ENCODE measurements at places on chromosomes 13 and 19.

DNA sequence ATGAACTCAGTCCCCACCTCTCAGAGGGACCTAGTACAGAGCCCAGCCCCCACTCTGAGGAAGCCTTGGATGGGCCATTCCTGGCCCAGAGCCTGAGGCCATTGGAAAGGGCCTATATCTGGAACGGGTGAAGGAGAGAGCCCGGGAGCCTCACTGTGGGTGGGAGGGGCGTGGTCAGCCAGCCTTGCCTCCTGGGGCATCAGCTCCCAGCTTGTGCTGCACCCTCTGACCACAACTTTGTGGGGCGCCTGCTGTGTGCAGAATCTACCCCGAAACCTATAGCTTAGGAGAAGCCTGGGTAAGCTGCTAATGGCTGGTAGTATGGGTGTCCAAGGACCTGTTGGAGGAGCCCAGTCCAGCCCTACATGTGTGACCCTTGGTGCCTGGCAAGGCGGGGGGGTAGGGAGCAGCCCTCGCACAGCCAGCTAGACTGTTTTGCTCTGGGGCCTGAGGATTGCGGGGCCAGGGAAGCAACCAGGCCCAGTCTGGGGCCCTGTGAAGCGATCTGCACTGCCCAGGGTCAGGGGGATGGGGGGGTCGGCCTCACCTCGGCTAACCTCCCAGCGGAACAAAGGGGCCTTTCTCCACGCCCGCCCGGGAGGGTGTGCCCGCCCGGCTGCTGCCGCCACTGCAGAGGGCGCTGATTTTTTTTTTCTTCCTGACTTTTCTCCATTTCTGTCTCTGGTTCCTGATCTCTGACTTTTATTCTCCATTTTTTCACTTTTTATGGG, 42.3 kb downstream of the LYL1 start:
- no peak for DNase-seq

DNA sequence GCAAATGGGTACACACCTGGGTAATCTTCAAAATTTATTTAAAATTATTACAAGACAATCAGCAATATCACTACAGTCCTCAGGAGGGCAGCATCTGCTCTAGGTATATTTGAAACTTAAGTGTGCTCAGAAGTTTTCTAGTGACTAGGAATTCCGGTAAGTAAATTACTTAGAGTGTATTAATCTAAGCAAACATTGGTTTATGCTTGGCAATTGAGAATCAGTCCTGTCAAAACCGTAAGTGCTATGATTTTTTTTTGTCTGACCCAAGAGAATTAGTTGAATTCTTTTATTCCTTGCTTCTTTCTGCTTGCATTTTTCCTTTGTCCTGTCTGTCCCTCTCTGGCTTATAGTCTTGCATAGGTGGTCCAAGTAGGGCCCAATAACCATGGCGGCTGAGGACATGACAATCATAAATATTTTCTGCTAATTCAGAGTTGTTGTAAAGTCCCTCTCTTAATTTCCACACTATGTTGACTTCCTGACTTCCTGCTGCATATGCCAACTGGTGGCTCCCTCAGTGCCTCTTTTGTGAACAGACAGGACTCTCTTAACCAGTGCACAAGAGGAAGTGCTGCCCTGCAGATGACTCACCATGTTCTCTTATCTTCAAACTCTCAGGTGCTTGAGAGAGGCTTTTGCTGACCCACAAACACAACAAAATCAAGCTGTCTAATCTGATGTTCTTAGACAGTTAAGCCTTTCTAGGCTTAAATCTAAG, 82.2 kb downstream of the SLAIN1 start:
- no peak for DNase-seq

GRCh38 chr19:7628589-7629311, 595 bp downstream of the XAB2 start:
- no peak for DNase-seq

DNA sequence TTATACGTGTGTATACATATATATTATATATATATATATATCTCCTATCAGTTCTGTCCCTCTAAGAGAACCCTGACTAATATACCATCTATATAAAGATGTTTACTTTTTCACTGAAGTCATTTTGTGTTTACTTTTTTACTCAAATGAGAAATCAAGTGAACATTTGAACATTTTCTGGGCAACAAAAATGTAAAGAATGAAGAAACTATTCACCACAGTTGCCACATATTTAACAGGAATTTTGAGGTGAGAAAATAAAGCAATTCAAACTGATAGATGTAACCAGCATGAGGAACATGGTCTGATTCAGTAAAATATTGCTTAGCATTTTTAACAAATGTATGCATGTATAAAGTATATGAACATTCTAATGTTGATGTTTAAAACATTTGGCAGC, 299.2 kb upstream of the KLHL1 start:
- DNase-seq = no peak

DNA sequence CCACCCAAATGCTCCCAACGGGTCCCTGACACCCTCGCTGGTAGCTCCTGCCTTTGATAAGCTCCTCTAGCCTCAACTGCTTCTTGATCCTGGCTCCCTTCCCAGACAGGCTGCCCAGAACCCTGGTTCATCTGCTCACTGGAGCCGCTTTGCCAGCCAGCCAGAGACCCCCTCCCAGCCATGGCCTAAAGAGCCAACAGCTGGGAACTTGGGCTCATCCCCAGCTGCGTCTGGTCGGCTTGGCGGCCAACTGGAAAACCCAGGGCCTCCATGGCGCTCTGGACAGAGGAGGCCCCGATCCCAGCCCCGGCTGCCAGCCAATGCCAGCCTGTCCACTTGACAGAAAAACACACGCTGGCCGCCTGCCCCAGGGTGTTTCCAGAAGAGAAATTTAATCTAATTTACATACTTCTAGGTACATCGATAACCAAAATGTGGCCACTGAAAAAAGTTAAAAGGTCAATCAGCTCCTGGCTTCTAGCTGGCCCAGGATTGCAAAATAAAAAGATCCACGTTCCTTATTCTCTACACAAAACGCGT, 3.0 kb upstream of the AKAP8L start:
- no peak for DNase-seq

DNA sequence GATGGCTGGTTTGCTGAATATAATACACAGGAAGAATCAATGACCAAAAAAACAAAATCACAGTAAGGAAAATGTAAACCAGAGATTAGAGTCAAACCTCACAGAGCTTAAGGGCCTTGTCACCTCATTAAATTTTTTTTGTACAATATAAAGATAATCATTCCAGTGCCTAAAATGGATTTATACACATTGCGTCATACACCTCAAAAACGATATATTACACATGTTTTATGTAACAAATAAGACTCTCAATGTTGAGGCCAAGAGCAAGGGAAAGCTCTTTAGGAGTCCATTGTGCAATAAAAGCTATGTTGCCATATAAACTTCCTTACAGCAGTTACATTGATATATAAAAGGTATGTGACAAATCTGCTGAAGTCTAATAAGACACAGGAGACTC, 856.7 kb upstream of the SLITRK1 start:
- DNase-seq = no peak

DNA sequence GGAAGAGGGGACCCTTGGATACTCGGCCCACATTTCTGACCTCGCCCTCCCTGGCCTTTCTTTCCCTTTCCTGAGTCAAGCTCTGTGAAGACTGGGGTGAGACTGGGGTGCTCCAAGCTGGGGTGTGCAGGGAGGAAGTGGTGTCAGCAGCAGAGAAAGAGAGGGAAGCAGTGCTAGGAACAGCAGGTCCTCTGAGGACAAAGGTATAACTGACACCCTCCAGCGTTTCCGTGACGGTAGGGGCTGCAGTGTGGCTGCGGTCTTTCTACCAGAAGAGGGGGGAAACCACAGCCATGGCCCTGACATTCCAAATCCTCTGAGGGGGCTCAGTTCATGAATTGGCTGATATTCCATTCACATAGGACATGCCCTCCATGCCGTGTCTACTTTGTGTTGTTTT, 1.1 kb downstream of the KIR3DL2 start:
- DNase-seq = no peak
